ENCODE measurements at places on chromosomes 3 and 15.

DNA sequence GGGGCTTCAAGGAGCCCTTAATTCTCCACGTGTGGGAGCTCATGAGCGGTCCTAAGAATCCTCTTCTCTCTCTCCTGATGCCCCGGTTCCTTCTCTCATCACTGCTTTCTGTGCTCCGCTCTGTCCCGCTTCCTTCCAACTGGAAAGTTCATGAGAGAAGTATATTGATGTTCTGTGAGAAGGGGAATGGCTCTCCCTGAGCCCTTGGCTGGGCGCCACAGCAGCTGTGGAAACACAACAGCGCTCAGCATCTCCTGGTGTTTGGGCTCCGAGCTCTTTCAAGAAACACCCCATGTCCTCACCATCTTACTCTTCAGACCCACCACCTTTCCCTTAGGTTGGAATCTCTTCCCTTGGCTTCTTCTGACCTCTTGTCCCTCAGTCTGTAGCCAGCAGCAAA lies 161.7 kb downstream of the VGLL4 start:
- DNase-seq: no peak

DNA sequence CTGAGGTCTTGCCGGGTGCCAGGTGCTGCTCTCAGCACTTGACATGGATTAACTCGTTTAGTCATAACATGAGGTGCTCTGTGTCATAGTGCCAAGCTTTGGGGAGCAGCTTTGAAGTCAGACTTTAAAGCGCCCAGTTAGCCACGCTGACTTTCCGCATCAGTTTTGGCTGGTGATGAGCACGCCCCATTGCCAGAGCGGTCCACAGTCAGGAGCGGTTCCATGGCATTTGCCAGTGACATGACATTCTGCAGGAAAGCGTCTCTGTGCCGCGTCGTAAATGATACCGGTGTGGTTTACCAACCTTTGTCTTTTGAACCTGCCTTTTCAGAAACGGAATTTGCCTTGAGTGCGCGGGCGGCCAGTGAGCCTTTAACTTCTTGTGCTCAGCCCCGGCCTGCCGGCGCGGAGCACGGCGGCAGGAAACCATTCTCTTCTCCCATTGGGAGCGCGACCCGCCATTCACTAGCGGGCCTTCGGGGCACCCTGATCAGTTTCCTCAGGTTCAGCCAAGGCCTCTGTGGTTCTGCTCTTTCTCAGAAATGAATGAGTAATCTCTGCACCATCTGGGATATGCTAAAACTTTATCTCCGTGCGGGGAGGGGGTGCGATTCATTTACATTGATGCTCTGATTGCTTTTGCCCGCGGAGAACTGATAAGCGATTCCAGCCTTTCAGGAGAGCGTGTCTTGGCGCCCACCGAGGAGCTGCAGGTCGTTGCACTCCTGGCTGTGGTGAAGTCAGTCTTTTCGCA lies 1.7 kb upstream of the SLC2A2 start:
- no peak for DNase-seq

DNA sequence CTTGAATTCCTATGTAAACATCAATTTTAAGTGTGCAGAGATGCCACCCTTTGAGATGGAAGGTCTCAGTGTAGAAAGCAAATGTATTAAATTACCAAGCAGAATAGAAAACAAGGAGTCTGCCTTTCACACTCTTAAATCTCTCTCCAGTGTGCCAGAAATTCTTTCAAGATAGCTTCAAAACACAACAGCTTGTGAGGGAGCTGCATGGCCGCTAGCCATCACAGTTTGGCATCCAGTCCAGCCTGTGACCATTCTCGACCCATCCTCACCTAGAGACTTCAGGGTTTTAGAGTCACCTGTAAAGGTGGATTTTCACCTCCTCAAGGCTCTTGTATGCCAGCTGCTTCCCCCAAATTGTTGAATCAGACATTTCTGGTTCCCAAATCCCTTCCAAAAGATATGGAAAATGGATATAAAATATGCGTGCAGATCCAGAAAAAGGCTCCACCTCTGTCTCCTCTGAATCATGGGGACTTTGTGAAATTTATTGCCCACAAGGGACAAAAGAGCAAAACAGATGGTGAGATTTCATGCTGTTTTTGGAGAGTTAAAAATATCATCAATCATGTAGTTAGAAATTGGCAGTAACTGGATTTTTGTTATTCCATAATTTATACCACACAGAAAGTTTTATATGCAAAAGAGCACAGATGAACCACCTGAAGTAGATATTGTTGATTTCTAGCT lies 114.2 kb upstream of the THRB start:
- no peak for DNase-seq

DNA sequence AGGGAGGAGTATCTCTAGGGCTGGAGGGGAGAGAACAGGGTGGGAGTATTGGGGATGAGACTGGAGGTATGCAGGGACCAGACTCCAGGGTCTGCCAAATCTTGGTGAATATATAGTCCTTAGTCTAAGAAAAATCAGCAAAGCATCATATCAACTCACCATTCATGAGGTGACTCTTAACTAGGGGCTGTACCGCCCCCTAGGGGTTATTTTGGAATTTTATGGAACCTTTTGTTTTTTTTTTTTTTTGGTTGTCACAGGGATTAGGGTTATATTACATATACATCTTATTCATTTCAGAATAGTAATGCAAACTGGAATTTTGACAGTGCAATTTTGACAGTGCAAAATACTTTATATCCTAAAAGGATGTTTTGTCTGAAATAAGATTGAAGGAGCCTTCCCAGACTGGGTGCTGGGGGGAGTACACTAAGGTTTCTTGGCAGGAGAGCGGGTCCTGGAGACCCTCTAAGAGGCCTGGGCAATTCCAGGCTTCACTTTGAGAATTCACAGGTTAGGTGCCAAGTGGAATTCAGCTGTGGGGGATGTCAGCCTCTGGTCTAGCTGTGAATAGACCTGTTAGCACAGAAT lies 7.5 kb downstream of the CMTM7 start:
- no peak for DNase-seq

- no peak for DNase-seq
Measured at GRCh38 chr15:77706482-77707244, 74.0 kb upstream of the LINGO1 start.

DNA sequence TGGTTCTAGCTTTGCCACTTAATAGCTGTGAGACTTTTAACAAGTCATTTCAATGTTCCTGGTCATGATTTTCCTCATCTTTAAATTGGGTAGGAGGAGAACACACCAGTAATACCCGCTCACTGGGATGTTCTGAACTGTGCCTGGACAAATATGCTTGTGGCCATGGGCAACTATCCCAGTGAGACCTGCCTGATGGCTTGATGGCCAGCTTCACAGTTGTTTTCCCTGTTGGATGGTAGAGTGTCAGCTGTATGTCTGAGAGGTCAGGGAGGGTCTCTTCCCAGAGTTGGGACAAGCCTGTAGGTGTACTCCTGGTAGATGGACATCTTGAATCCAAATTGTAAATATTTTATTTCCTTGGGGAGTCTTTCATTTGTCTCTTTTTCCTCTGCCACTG lies 92.5 kb upstream of the PFN2 start:
- no peak for DNase-seq

GRCh38 chr3:175399156-175399840 lies 540.2 kb downstream of the NAALADL2 start:
- DNase-seq: no peak

DNA sequence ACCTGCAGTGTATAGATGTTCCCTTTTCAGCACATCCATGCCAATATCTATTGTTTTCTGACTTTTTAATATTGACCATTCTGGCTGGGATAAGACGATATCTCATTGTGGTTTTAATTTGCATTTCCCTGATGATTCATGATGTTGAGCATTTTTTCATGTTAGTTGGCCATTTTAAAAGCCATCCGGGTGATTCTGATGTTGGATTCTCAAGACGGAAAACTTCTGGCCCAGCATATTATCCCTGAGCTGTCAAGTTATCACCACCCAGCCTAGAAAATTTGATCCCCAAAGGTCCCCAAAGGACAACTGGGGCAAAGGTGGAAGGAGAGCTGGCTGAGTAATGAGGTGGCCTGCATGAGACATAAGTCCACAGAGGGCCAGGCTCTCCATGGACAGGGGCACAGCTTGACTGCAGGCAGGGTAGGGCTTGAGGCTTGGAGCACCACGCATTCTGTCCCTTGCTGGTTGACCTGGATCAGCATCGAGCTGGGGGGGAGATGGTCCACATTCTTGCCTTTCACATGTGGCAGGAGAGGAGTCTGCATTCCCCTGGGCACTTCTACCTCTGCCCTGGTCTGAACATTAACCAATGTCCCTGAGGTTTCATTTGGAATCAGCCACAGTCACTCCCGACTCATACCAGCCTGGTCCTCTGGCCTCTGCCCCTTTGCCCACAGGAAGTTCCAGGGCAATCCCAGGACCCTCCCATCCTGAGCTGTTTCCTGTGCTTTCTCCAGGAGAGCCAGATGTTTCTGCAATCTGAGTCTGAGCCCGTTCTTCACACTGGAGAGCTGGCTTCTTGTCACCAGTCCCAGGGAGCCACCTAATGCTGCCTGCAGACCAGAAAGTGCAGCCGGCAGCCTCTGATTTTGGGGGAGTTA lies 69.2 kb downstream of the ISG20 start:
- DNase-seq: no peak

GRCh38 chr3:194910414-194910984 lies 224.8 kb downstream of the FAM43A start:
- DNase-seq: peak; percentile 41

DNA sequence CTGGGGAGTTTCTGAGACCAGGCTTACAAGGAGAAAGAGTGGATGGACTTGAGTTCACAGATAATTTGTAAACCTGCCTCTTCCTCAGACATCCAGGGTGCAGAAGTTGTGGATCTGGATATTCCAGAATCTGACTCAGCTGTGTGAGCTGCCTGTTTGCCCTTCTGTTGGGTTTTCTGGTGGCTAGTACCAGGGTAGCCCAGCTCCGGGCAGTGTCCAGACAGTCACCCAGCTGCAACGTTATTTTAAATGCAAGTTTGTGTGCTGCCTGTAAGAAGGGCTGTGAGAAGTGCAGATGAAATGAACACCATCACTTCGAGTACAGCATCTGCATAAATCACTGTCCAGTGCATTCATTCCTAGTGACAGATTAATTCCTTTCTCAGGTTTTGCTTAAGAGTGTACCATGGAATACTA lies 1053.0 kb downstream of the TUSC7 start:
- DNase-seq: no peak

GRCh38 chr15:101410612-101411011 lies 78.9 kb downstream of the PCSK6 start:
- no peak for DNase-seq

DNA sequence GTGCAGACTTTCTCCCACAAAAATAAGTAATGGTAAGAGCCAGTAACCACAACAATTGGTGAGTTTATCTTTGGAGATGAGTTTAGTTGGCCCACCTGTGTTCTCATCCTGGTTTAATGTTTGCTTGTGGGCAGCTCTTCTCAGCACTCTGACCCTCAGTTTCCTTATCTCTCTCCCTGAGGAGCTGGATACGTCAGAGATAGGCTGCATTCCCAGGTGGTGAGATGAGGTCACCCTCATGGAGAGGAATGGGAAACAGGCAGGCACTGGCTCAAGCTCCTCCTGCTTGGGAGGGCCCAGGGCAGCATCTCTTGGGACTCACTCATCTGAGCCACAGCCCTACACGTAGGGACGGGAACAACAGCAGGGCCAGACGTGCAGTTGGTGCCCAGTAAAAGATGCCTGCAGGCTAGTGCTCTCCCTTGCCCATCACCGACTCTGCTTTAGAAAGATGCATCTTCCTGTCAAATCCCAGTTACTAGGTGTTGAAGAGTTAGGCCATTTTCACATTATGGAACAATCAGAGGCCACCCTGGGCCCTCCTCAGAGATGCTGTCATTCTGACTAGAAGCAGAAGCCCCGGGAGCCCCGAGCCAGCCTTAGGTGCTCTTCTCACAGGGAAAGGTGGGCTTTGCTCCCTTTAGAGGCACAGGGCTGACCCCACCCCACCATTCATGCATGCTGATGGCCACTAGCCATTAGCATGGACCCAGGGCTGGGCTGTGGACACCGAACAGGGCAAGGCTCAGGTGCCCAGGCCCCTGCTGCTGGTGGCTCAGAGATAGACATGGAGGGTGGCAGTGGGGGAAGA lies 59.7 kb downstream of the GRIP2 start:
- DNase-seq: no peak

DNA sequence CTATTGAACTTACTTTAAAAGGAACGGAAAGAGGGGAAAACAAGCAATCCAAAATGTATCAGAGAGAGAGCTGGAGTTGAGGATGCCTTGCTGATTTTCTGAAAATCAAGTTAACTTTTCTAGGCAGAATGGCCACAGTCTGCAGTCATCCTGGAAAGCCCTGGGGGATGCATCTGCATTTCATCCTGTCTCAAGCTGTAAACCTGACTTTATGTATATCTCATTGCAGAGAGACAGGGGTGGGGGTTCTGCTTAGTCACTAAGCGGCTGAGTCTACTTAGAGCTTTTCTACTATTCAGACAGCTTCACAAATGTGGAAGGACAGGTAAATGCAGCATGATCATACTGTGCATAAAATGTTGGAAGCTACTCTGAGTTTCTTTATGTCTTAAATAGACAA lies 41.4 kb downstream of the MRPS25 start:
- no peak for DNase-seq

DNA sequence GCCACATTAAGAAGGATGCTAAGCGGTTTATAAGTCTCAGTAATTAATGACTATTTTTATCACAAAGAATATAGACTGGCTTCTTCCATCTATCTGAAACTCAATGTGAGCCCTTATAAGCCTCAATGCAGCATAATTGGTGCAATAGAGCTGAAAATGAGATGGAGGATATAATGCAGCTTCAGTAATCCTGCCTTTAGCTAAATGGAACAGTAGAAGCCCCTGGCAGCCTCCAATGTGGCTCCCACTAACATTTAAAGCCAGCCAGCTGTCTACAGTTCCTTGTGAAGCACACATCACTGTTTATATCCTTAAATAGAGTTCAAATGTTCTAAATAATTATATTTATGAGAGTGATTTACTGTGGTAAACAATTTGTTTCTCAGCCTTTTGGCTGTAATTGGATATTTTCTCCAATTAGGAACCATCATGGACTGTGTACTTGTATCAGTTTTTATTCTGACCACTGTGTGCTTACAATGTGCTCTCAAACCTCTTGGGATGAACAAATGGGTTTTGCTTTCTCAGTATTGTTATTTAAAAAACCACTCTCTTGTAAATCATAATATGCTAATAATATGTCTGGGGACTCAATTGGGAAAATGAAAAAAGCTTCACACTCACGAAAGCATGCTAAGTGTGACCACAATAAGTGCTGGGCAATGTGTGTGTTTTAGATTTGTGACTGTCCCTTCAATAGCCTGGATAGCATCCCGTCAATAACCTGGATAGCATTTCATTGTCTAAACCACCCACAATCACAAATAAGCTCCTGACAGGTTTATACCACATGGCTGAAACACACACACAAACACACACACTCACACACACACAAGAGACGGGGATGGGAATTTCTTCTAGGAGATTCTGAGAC lies 366.6 kb downstream of the GBE1 start:
- no peak for DNase-seq

DNA sequence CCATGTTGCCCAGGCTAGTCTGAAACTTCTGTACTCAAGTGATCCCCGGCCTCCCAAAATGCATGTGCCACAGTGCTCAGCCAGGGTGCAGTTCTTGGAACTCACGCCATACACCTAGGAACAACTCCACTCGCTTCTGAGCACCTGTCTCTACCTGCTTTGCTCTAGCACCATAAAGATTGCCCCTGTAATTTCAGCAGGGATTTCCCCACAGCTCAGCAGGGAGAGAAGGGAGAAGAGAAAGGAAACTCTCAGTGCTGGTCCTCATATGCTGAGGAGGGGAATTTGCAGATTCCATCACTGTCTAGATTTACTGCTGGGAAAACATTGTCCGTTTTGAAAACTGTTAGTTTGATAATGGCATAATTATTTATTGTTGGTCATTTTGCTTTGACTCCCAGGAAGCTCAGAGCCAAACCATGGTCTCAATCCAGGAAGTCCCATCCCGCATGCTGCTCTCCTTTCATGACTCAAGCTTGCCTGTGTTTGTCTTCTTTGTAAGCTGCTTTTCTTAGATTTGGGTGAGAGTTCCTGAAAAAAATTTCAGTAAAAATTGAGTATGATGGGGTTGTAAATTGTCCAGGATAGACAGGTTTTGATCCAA lies 24.2 kb downstream of the TRIM71 start:
- no peak for DNase-seq

All from spinal cord (tissue), 10 donors.